Activated effector memory CD4-positive, alpha-beta T cell treated with anti-CD3 and anti-CD28 coated beads, Interleukin-2, amount 50 U/mL, for 16 hours (primary cell): ENCODE measurements at places on chromosomes 11 and 22.

GRCh38 chr11:33475993-33476392 is 218.8 kb downstream of the HIPK3 start:
- DNase-seq, result no peak

GRCh38 chr11:106082096-106082495 is 4.6 kb downstream of the AASDHPPT start:
- no peak for DNase-seq

GRCh38 chr11:10993186-10993585 is 135.3 kb upstream of the ZBED5 start:
- DNase-seq, result no peak

GRCh38 chr22:49588739-49589138 is 238.9 kb downstream of the BRD1 start:
- DNase-seq, result peak; percentile 54
